ENCODE measurements at places on chromosomes 12 and 14. TPM values are rescaled to one million over a fixed set of nuclear protein-coding genes. Genes with fewer than 3 reads are reported as not detected.

DNA sequence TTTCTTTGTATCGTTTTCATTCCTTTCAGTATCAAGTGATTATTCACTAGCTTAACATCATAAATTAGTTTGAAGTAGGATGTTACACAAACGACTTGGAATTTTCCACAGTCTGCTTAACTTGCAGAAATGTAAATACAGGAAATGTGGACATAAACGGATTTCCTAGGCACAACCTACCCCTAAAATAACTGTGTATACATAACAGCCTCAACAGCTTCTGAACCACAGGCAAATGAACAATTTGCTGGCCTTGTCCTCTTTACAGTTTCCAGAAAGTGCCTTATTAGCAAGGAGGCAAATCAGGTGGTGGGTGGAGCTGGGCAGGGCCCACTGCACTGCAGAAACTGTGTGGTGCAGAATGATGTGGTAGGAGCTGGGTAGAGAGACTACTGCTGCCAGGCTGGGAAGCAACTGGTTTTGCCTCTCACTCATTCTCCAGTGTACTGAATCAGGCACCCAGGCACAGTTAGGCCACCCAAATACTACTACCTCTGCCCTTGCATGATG is 14.1 kb downstream of the DRAM1 start:
- peak; percentile 58 for DNase-seq

DNA sequence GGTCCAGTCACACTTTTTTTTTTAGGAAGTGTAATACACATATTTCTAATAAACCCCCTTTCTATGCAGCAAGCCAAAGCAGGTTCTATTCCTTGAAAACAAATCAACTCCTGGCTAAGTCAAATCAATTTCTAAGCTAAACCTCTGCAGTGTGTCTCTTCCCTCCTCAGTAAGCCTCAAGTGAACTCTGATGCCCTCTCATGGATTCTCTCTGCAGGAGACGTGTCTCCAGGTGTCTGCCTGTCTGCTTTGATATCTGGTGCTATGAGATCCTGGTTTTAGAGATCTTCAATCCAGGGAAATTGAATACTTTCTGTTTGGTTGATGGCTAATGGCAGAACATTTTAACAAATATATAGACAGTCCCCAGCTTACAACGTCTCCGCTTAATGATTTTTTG is 791.7 kb downstream of the AACS start:
- no peak for DNase-seq

GRCh38 chr12:78403681-78404080 is 460.9 kb upstream of the SYT1 start:
- DNase-seq: no peak

- peak; percentile 21 for DNase-seq
Measured at GRCh38 chr12:51056242-51056641, 8.1 kb downstream of the LETMD1 start.

DNA sequence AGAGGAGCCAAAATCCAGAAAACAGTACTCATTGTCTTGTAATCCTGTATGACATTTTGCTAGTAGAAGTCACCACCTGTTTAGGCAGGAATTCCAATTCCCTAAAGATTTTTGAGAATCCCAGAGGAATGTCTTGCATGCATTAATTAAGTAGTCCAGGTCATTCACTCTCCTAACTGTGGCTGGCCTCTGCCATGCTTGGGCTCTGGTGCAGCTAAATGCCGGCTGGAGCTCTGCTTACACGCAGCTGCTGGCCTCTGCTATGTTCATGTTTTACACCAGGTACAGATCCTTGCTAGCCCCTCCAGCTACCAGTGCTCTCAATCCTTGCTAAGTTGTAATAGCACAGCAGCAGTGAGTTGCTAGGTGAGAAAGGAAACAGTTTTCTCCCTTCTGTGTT is 16.3 kb upstream of the HIF1A start:
- no peak for DNase-seq

DNA sequence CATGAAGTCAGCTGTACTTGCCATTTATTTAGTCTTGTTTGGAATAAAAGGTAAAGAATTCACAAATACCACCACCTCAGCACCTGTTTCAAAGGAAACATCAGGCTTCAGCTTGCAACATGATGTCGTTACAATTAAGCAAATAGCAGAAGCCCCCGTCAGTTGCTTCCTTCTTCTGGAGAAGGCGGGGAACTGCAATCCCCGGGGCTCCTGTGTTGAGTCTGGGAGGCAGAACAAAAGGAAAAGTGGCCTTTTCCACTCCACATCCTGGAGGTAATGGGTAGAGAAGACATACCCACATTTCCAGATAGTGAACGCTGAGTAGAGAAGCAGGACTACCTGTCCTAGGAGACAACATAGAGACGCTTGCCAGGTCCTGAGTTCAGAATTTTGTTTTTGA is 92.8 kb downstream of the DNAH10 start:
- DNase-seq: no peak

DNA sequence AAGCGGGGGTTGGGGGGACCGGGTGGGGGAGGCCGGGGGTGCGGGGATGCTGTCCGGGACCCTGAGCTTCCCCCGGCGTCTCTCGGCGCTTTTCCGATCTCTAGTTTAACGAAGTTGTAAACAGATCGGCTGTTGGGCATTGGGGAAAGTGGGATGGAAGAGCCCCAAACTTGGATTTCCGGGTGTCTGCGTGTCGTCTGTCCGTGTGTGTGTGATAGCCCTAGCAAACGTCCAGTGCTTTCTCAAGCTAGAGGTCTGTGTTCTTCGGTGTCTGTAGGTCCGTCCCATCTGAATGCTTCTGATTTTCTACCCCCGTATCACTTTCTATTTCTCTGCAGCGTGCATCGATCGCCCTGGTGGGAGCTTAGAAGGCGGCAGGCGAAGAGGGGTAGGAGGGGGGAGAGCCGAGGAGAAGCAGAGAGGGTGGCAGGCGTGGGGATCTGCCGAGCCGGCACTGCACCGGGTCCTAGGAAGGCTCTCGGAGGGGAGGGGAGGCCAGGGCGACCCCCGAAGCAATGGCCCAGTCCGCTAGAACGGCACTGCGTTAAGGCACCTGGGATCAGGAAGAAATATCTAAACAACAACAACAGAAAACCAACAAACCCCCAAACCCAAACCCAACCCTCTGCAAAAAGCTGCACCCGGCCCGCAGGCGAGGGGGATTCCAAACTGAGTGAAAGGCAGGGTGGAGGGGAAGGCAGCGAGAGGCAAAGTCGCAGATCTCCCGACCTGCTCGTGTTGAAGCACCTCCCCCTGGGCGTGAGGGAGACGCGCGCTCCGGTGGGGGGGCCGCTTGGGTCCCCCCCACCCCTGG is 1.0 kb downstream of the KCNA1 start:
- no peak for DNase-seq

DNA sequence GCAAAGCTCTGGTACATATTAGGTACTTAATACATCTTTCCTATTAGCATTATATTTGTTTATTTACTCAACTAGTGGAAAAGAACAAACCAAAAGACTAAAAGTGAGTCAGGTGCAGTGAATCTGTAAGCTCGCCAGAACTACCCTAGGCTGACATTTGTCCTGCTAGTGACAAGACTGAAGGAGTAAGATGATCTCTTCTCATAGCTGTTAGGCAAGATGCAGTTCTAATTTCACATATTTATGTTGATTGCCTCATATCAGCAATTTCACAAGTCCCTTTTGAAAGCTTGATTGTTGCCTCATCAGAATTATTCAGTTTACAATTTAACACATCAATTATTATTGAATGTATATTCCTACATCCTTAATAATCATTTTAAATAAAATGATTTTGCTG is 293.0 kb upstream of the NAV3 start:
- no peak for DNase-seq

GRCh38 chr12:132600048-132601032 is 10.0 kb downstream of the LRCOL1 start:
- peak; percentile 5 for DNase-seq

- peak; percentile 79 for DNase-seq
Measured at GRCh38 chr14:68377459-68377858, 415.4 kb downstream of the ZFP36L1 start.

DNA sequence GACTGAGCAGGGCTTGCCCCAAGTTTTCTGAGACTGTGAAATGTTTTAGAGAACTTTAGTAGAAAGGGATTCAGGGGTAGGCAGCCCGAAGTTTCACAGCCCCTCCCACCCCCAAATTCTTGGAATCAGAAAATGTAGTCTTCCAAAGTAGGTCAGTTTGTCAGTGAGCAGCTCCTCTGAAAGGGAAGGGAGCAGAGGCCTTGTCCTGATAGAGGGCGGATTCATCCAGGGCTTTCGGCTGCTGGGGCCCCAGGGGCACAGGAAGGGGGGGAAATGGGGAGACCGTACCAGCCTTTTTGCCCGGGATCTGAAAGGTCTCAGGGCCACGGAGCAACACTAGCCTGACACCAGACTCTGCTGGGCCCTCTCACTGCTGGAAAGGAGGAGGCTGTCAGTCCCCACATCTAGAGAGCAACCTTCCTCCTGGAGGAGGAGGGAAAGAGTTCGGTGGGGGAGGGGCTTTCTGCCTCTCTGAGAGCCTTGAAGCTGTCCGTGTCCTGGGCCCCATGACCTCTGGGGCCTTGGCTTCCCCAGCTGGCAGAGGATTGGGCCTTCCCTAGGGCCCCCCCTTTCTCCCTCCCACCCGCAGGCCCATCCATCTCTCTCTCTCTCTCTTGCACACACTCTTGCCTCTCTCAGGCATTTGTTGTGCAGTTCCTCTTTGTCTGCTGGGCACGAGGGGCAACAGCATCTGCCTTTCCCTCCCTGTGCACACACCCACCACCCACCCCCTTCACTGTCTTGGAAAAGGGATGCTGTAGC is at the start of gene IKZF4:
Gene IKZF4, plus strand, starts transcription at position 621 of the 762 bp plus-strand sequence. CDS start 451 bp downstream, outside the sequence.
- peak; percentile 51 for DNase-seq

DNA sequence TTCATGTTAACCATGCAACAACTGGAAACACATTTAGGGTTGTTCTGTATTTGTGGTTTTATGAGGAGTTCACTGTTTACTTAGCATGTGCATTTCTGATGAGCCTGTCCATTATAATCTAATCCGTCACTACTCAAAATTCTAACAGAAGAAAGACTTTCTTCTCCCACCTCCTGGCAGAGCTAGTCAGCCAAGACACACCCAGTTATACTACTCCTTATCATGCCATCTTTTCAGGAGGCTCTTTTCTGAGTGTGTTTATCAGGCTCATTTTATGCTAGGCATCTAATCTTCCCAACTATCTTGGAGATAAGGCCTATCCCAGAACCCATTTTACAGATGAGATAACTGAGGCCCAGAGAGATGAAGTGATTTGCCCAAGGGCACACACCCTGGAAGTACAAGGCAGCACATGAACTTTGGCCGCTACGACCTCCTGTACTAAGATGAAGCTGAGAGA is 10.4 kb upstream of the MED13L start:
- no peak for DNase-seq

DNA sequence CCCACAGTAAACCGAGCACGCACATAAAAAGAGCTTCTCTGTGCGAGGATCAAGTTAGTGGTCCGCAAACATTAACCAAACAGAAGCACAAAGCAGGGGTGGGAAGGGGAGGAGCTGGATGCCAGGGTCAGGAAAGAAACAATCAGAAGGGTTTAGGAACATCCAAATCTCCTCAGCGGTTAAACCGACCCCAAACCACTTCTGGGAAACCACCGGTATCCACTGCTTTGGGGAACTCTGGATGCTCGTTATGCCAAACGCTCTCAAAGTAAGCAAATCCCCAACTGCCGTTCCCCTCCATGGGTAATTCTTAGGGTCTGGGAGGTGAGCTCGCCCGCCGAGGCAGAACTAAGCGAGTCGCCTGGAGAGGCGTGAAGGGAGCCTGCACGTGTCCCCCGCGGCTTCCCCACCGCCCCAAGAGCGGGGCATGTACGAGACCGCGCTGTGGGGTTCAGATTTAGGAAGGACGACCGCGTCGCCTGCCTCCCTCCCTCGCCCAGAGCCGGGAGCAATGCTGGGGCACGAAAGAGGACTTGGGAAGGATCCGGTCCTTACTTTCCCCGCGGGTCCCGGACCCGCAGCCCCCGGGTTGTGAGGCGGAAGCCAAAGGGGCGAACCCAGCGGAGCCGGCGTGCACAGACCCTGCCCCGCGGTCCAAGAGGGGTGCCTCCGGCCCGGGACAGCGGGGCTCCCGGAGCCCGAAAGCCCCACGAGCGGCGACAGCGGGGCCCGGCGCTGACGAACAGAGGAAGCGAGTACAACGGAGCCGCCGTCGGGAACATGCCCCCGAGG is 711 bp downstream of the SBNO1 start:
- peak; percentile 31 for DNase-seq

DNA sequence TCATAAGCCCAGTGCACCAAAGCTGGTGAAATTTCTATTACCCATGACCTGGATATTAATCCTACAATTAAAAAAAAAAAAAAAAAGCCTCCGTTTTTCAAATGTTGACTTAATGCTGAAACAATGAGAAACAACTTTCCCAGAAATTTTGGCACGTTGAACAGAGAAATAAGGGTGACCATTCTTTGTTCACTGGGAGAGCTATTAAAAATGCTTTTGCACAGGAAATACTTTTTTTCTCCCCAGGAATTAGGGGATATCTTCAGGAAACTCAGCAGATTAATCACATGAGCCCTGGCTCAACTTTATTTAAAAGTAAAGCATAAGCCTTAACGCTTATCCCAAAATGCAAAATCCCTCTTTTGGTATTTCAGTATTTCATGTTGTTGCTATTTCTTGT is 54.8 kb upstream of the FLRT2 start:
- DNase-seq: no peak

GRCh38 chr12:112979041-112979680 is 842 bp downstream of the OAS2 start:
- DNase-seq: no peak

DNA sequence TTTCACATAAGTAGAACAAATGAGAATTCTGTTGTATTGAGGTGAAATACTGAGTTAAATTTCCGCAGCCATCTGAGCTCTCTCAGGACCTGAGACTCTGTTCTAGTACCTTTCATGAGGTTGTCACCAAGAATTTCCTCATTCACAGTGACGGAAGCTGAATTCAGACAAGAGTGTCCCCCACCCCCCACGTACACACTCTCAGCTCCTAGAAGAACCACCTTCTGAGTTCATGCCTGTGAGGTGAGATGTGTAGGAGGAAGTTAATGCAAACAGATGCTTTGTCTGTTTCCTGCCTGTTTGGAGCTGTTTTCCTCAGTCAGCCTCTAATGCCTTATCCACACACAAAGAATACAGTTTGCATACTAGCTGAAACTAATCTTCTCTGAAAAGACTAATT is 18.2 kb downstream of the BICDL1 start:
- DNase-seq: no peak

The GZMH gene
- polyA plus RNA-seq: 0.94 TPM

The LUM gene
- polyA plus RNA-seq: not detected

The MYBPC1 gene
- polyA plus RNA-seq: not detected

All from CD14-positive monocyte (primary cell).